ENCODE measurements at places on chromosomes 5 and 9.
A peak's percentile ranks its signal among the peaks of the same experiment; 100 is the strongest.

GRCh38 chr9:2269778-2270177 is 254.6 kb downstream of the SMARCA2 start:
- DNase-seq, result no peak

GRCh38 chr5:6548756-6549285 is 84.0 kb downstream of the NSUN2 start:
- no peak for DNase-seq

- DNase-seq, result no peak
Observed at GRCh38 chr5:95048628-95049027, 236.3 kb downstream of the MCTP1 start.

DNA sequence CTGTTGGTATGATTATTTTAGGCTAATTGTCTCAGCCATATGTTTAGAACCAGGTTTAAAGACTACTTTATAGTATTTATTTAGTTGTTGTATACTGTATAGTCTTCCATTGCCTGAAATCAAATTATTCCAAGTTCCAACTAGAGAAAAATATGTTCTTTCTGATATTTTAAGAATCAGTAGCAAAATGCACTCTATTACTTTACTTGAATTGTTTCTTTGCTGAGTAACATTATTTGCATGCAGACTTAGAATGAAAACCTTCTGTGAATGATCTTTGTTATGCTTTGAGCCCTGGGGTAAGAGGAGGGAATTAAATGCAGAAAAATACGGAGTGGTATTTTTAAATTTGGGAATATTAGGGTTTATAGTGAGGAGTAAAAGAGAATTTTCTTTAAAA is 47.9 kb downstream of the MEGF10 start:
- no peak for DNase-seq

DNA sequence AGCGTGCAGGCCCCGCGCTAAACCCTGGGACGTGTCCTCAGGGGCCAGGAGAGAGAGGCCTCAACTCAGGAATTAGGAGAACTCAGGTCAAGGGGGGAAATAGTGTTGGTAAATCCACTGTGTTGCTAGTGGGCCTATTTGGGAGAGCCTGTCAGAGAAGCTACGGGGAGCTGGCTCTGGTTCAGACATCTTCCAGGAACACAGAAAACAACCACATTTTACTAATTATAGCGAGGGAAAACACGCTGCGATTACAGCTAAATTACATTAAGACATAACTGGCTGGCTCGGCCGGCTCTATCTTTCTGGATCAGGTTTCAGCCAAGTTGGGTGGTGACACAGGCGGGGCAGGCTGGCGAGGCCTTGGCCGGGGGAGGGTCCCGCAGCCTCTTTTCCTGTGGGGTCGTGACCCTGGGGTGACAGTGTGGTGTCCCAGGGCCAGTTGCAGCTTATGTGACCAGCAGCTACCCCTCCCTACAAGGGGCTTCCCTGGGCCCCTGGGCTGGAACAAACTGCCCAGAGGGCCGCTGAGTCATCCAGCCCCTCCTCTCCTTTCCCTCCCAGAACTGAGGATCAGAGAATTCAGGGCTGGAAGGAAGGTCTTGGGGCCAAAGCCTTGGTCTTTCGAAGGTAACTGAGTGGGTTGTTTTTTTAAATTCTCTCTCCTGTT is 75.1 kb downstream of the FGF18 start:
- no peak for DNase-seq

GRCh38 chr9:36164989-36165388 is 4.2 kb upstream of the CCIN start:
- no peak for DNase-seq

DNA sequence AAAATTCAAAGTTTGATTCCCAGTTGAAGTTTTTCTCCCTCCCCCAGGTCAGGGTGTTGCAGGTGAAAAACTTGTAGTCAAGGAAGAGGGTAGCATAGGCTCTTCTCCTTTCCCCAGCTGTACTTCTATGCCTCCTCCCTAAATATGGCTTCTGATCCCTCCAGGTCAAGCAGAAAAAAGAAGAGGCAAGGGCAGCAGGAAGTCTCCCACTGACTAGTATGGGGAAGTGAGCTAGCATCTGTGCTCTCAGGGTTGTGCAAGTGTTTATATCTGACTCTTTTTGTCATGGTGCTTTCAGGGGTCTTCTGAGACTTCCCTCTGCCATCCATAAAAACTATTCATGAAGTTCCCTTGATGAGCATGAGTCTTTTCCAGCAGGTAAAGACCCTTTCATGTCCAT is 76.0 kb downstream of the ATPSCKMT start:
- no peak for DNase-seq

GRCh38 chr9:118586978-118587377 is 782.3 kb downstream of the BRINP1 start:
- no peak for DNase-seq

GRCh38 chr5:122774519-122774860 is 390 bp upstream of the SNX2 start:
- DNase-seq, result peak; percentile 52

DNA sequence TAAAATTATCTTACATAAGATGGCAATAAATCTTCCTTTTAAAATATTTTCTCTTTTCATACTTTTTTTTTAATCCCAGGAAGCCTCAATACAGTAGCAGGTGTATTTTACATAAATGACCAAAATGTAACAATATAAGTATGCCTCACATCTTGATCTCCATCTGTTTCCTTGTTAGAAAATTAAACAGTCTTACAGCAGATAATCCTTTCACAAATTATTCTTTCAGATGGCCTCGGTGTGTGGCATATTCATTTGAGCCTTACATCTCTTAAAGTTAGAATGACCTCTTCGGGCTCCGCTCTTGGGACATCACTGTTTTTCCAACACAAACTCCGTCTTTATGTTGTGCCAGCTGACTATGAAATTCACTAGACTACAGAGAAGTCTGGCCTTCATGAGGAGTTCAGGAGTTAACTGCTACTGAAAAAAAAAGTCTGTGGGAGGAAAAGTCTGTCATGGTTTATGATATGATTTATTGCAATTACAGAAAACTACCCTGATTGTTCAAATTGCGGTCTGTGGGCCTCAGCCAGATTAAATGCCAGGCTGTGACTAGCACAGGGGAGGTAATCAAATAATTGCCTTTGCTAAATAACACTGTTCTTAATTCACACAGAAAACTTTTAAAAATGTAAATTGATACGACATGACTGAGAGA is 292.9 kb upstream of the PUM3 start:
- no peak for DNase-seq

DNA sequence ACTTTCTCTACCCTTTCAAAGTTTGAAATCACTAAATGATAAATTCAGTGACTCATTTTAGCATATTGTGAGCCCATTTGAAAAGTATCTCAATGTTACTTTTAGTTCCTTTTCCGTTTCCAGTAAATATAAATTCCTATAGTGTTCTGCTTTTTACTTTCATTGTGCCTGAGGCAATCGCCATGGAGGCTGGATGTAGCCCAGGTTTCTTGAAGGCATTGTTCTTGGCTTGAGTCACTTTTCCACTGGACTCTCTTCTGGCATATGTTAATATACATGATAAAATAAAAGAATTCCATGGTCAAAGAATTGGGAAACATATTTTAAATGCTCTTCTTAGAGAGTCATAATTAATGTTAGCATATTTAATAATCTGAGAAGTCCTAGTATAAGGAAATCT is 327.0 kb downstream of the IZUMO3 start:
- no peak for DNase-seq

- no peak for DNase-seq
Observed at GRCh38 chr9:93464876-93465275, 11.5 kb upstream of the FAM120AOS start.

- DNase-seq, result no peak
Observed at GRCh38 chr9:108802967-108803366, 52.8 kb downstream of the ACTL7B start.

DNA sequence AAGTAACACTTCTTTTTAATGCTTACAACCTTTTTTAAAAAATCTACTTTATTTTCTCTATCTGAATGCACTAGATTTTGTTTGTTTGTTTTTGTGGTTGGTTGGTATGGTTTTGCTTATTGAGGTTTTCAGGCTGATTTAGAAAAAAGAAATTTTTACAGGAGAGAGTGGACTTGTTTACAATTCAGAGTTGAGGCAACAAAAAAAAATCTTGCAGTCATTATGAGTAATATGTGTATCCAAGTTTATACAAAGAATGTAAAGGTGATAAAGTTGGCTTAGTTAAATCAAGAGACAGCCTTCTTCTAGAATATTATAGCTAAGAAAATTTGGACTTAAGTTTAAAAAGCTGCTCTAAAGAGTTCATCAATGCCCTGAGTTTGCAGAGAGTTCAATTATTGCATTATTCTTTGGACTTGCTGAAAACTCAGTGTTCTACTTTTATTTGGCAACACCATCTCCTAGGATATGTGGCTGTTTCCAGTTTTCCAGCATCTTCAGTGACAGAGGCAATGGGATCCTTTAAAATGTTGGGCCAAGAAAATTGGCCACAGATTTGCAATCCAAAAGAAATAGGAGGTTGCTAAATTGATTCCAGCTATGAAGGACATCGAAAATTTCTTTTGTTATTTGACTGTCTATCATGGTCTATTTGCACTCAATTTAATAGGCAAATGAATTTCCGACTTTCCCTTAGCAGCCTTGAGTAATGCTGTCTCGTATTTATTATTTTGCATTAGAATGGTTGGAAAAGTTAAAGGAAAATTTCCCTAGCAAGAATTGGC is 10.7 kb downstream of the STK32A start:
- DNase-seq, result no peak

DNA sequence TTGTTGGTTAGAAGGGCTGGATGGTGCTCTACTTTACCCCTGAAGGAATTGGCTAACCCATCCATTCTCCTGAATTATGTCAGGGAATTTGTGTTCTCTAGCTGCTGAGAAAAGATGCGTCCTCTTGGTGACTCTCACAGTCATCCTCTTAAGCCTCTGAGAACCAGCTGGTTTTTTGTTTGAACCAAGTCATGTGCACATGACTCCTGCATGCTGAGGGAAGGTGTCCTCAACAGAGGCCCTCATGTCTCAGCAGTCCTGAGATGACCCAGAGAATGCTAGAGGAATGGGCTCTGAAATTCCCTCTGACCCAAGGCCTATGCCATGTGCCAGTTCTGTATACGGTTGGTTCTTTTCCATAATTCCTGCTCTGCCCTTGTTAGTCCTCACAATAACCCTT is 10.4 kb upstream of the C5orf63 start:
- no peak for DNase-seq

- DNase-seq, result no peak
Observed at GRCh38 chr5:84292788-84293653, 91.7 kb downstream of the EDIL3 start.

DNA sequence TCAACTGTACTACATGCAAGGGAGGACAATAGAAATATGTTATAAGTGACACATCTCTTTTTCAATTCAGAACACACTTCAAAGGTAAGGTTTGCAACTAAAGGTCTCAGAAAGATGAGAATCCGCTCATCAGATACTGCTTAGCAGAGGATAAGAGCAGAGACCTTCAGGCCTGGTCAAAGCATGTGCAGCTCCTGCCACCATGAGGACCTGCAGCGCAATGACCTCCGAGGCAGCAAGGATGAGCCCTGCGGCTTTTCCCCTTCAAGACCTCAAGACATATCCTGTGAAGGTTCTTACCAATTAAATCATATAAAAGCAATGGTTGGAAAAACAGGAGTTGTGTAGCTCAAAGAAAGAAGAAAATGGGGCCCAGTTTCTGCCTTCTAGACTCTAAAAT is 135.8 kb downstream of the TRIM36 start:
- peak; percentile 30 for DNase-seq

DNA sequence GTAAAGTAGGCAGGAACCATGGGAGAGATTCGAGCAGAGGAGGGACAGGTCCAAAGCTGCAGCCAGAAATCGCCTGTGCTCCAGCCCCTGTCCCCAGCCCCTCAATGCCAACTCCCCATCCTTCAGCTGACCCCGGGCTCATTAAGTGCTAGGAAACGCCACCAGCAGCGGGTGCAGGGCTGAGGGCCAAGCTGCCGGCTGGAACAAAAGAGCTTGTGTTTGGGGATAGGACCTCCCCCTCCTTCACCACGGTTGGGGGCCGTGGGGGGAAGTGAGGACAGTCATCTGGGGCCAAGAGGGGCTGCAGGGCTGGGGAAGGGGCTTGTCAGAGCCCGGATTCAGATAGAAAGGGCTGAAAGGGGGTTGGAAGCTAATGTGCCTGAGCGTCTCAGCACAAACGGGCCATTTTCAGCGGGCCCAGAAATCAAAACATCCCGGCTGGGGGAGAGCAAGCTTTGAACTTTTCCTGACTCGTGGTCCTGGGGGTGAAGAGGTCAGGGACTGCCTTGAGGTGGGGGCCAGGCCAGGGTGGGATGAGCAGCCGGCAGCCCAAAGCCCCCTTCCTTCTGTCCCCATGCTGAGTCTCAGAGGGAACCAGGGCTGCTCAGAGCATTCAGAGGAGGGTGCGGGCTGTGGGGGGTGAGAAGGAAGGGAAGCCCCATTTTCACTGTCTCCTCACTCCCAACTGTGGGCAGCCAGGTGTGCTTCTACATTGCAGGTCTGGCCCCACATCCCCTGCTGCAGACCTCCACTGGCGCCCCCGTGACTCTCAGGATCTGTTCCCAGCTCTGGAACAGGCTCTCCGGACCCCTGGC is 69.4 kb upstream of the DAB2IP start:
- no peak for DNase-seq

DNA sequence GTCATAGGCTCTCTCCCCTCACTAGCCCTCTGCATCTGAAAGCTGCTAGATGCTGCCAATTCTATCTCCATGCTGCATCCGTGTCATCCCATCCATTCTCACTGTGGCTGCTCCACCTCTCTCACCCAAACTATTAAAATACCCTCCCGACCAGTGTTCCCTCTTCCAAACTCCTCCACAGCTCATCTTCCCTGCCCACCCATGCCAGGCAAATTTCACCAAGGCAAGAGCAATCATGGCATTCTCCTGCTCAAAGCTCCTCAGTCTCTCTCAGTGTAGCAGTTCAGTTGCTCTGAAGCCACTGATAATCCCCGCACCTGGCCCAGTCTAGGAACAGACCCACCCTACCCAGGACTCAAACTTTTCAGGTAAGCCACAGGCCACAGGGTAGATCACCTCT is 48.4 kb downstream of the SPOCK1 start:
- DNase-seq, result no peak

DNA sequence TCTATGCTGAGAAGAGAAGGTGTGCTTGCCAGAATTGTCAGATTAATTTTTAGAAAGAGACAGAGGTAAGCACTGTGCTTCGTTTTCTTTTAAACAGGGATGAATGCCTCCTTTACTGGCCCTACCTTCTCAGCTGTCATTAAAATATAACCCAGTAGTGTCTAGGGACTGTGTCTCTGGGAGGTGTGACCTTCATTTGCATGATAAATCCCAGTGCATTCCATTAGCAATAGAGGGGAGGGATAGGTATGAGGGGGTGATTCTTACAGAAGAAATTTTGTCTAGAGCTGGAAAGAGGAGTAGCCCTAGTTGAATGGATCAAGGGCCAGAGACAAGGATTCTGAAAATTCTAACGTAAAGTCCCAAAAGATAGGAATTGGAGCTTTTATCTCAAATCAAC is 351.5 kb downstream of the BNC2 start:
- no peak for DNase-seq

All from SHP77 treated with DMSO at 0.1 percent for 48 hours (cell line).